Neural crest cell (in vitro differentiated cells): ENCODE measurements at places on chromosomes 16 and 17.

DNA sequence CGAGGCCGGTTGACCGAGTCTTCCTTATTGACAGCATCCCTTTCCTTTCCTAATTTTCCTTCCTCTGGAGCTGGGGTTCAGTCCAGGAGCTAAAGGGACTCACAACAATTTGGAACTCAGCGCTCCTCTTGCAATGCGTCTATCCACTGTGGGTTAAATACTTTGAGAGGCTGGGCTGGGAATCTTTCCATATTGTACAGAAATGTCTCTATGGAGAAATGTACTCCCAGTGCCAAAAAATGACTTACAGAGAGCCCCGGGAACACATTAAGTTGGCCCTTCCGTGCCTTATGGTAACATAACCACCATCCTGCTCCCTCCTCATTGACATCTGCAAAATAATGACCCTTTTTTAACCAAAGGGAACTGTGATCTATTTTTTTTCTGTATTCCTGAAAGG, 192.8 kb downstream of the FTO start:
- no peak for DNase-seq

DNA sequence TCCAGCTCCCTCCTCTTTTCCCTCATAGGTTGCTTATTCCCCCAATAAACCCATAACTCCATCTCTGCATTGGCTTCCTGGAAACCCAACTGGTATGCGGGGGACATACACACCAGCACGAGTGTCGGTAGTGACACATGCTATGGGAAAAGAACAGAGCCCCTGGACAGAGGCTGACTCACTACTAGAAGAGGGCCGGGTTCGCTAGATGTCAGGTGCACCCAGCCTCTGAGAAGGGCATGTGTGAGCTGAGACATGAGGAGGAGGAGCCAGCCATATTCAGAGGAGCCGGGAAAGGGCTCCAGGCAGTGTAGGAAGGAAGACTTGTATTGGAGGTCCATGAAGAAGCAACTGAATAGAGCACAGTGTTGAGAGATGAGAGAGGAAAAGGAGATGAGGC, 241.1 kb downstream of the SOX9 start:
- no peak for DNase-seq

- no peak for DNase-seq
Observed at GRCh38 chr17:66494023-66494803, 191.8 kb downstream of the PRKCA start.

GRCh38 chr17:17570798-17571716, 20.5 kb downstream of the PEMT start:
- no peak for DNase-seq

DNA sequence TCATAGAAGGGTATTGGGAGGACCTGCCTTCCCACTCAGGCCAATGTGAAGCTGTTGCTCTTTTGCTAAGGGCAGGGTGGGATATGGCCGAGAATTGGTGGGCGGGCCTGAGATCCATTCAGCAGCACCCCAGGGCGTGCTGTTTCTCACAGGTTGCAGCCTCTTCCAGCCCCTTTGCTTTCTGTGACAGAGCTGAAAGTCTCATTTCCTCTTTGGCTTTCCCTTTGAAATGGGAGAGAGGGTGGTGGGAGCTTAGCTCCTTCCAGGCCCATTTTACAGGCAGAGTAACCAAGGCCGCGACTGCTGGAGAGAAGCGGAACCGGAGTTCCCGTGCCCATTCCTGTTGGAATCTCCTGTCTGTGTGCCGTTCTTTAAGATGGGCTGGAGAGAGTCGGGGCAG, 183.0 kb downstream of the RAB11FIP4 start:
- no peak for DNase-seq

DNA sequence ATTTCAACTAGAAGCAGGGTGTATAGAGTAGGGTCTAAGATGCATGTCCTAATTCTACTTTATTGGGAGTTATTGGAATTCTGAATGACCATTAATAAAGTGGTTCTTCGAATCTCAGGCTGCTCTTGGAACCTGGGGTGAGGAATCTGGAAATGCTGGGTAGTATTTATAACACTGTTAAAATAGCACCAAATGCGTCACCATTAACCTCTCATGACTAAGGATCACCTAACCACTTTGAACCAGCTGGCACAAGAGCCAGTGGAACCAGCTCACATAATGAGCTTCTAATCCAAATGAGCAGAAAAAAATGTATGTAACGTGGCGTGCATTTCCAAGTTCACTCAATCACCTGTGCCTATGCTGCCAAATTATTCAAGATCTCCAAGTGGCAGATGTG, 281.7 kb downstream of the GRIN2A start:
- no peak for DNase-seq
